ENCODE measurements at places on chromosomes 1 and 21.

- no peak for DNase-seq
Measured at GRCh38 chr1:55049271-55049913, 10.0 kb downstream of the PCSK9 start.

- DNase-seq, result no peak
Measured at GRCh38 chr1:185152187-185152767, 4.5 kb downstream of the TRMT1L start.

GRCh38 chr1:11967028-11967547 lies 13.2 kb upstream of the MFN2 start:
- DNase-seq, result peak; percentile 35

DNA sequence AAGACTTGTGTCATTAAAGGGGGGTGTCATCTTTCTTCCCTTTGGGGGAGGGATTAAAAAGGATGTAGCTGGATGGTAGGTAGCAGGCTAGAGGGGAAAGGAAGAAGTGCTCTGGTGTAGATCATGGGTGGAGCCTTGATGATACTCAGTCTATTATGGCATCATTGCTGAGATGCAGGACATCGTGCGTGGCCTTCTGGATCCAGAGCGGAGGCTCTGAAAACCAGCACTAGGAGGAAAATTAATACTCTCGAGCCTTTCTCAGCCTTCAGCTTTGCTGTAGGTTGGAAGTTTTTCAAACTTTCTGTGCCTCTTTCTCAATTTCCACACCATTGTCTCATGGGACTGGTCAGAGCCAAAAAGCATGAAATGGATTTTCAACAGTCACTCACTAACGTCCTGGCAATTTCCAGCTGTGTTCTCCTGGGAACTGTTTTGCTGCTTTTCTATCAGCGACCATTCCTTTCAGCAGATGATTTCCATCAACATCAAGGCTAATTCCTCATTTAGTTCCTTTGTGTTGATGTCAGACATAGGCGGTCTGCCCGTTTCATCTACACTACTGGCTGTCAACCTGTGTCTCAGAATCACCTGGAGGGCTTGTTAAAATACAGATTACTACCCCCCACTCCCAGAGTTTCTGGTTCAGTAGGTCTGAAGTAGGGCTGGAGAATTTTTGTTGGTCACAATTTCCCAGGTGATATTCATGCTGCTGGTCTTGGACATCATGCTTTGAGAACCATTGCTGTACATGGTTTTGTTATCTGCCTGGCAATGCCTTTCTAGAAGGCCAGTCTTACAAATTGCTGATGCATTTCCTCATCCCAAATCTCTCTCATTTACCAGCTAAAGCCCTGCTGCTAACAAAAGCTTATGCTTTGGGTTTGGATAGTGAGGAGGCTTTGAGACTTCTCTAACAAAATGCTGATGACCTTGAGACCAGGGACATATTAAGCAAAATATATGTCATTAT lies 7.7 kb downstream of the CACNA1E start:
- no peak for DNase-seq

- DNase-seq, result no peak
Measured at GRCh38 chr1:112700290-112701226, 6.4 kb downstream of the RHOC start.

- no peak for DNase-seq
Measured at GRCh38 chr1:54014009-54014629, 3.9 kb downstream of the LDLRAD1 start.

DNA sequence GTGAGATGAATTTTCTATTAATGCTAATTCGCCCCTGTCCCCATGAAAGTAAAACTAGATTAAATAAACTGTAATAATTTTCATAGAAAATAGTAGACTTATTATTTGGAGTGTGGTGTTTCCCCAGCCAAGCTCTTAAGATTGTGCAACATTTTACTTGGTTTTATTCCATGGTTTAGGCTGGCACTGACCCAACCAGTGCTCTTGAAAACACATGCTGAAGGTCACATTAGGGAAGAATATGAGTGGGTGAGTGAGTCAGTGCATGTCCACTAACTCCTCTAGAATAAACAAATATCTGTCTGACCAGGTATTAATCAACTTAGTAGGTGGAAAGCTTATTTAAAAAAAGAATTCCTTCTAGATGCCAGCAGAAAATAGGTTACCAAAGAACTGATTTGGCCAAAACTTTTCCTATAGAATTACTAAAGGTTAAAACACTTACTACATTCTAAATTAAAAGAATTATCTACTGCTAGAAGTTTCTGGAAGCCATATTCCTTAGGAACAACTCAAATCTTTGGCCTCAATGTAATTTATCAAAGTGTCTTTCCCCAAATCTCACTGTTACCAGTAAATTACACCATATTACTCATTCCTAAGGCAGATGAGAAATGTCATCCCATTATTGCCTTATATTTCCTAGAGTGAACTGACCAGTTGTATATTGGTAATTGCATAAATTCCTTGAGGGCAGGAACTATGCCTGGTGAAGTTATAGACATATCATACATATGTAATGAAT lies 89.7 kb upstream of the RGS1 start:
- no peak for DNase-seq

GRCh38 chr1:192939440-192939839 lies 119.7 kb downstream of the UCHL5 start:
- no peak for DNase-seq

GRCh38 chr1:35753626-35754260 lies 16.0 kb downstream of the CLSPN start:
- no peak for DNase-seq

DNA sequence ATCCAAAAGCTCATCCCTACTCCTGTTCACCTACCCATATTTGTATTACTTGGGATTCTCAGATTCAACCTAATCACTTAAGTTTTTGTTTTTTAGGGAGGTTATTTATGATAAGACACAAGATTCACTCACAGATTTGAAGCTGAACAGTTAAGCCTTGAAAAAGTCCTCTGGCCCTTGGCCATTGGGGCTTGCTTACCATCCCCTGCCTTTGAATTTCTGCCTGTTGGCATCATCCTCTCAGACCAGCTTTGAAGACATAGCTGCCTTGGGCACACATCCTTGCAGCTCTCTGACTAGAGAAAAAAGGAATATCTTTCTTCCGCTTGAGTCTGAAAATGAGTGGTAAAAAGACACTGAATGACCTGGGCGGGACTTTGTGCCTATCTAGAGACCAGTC lies 41.8 kb upstream of the RALGPS2 start:
- DNase-seq, result no peak

DNA sequence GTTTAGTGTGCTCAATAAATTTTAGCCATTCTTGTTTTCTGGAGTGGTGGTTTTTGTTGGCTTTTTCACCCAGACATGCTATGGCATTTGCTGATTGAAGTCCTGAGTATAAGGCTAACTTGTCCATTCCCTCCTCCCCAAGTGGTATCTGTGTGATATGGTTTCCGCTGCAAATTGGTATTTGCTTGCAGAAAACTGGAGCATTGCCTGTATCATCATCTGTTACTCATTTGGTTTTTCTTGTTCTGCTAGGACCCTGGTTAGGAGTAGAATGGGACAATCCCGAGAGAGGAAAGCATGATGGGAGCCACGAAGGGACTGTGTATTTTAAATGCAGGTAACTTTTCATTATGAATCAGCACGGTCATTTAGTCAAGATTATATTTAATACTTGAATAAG lies 34.0 kb downstream of the TBCE start:
- DNase-seq, result no peak

- DNase-seq, result no peak
Measured at GRCh38 chr1:63705078-63705477, 68.7 kb upstream of the ROR1 start.

DNA sequence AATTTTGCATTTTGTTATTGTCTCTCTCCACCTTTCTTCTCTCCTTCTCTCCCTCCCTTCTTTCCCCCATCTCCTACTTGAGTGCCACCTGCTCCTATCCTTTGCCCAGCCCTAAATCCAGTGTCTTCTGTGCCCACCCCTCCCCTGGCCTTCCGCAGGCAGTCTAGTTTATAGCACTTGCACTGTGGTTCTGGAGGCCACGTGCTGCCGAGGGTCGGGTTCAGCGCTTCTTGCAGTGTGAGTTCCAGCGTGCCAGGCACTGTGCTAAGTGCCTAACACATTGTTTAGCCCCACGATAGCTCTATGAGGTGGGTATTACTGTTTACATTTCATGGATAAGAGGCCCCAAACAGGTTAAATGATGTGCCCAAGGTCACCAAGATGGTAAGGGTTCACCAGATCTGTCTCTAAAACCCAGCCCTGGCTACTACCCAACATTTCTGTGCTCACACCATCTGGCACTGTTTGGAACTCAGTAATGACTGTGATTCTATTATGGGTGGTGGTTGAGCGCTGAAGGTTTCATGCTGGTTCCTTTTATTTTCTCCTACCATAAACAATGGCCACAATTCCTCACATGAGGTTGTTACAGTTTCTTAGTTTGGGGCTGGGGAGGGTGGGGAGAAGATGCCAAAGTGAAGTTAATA lies 14.1 kb upstream of the ATP1A4 start:
- no peak for DNase-seq

- DNase-seq, result no peak
Measured at GRCh38 chr1:18101508-18101907, 6.1 kb upstream of the IGSF21 start.

DNA sequence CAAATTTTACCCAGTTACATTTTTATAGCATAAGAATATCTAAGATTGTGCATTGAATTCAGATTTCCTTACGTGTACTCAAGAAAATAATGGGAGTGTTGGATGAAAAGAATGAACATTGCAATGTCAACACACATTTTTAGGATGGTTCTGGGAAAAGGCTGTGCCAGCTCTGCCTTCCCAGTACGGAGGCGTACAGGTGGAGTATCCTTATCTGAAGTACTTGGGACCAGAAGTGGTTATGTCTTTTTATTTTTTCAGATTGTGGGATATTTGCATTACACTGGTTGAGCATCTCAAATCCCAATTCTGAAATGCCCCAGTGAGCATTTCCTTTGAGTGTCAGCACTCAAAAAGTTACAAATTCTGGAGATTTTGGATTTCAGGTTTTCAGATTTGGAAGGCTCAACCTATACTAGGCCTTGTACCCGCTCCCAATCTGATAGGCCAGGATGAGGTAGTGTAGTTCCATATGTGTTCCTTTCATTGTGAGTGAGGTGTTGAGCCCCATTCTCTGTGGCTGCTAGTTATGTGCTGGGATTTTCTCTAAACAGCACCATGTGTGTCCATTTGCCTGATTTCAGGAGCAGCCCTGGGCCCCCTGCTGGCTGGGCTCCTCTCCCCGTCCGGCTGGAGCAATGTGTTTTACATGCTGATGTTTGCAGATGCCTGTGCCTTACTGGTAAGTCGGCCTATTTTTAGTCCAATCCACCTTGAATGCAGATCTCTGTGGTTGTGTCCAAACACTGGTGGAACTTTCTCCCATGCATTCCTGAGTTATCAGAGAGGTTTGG lies 60.8 kb downstream of the SLC37A1 start:
- no peak for DNase-seq

DNA sequence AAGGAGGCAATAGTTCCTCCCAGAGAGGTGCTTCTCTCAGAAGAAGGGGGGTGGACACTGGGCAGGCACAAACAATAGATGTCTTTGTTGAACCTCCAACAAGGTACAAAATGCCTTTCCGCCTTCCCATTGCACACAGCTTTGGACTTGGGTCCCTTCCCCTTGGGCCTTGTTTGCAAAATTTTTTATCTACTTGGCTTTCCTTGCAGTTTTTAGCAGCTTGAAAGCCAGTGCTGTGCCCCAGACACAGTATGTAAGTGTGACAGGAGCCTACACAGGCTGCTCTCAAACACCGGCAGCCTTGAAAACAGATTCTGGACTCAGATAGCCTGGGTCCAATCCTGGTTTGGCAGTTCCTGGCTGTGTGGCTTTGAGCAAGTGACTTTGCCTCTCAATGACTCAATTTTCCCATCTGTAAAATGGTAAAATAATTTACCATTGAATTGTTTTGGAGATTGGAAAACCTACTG lies 43.0 kb downstream of the ELAPOR1 start:
- DNase-seq, result no peak

DNA sequence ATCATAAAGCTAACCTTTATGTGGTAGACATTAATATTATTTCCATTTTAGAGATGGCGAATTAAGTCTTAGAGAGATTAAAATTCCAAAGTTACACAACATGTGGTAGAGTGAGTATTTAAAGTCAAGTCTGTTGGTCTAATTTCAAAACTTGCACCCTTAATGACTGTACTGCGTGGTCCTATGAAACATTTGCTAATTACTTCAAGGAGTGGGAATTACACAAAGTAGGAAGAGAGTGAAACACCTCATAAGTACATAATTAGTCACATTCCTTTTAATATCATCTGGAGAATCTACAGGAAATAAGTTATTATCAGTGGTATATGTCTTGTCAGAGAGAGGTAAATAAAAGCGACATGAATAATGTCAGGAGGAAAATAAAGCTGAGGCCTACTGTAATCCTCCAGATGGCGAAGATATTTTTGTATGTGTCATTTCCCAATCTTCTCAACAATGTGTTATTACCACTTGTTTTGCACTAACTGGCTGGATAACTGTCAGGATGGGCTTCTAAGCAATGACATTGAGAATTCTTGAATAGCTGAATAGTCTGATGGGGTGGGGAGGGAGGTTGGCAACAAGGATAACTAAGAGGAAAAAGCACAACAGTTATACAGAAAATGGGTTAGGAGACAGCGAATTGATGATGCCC lies 95.5 kb downstream of the TNFSF18 start:
- no peak for DNase-seq

GRCh38 chr1:94048413-94049164 lies 72.4 kb downstream of the ABCA4 start:
- DNase-seq, result no peak

GRCh38 chr1:197810812-197811211 lies 35.5 kb upstream of the DENND1B start:
- DNase-seq, result no peak

- DNase-seq, result no peak
Measured at GRCh38 chr1:154157520-154158306, 2.8 kb upstream of the NUP210L start.

GRCh38 chr1:3547055-3548005 lies 64.0 kb downstream of the MEGF6 start:
- no peak for DNase-seq

DNA sequence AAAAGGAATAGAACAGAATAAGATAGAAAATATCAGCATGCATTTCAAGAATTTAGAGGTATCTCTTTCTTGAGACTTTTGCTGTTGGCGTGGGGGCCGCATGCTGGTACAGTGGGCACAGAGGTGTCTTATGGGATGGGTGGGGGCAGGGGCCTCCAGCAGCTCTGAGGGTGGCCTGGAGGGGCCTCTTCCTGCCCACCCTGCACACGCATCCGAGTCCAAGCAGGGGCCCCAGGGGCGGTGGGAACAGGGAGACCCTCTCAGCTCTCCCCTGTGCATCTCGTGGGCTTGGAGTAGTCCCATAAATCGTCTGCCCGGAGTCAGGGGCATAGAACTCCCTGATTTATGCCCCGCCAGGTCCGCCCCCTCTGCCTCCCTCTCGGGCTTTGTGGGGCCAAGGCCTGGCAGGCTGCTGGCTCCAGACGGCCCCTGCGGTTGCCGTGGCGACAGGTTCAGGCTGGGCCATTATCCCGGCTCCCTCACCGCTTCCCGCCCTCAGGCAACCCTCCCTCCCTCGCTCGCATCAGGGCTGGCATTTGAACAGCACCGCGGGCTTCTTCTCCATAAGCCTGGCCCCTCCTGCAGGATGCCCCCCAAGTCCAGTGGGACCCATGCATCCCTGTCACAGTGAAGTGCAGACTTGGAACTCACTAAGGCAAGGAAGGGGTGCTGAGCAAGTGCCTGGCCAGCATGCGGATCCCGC lies 133.2 kb upstream of the ZBTB40 start:
- no peak for DNase-seq

- DNase-seq, result no peak
Measured at GRCh38 chr21:25139414-25139813, 467.9 kb downstream of the MRPL39 start.

- no peak for DNase-seq
Measured at GRCh38 chr21:32978331-32979270, 47.1 kb upstream of the OLIG2 start.

- DNase-seq, result no peak
Measured at GRCh38 chr21:44052071-44052829, 40.1 kb downstream of the TRAPPC10 start.

All from progenitor cell of endocrine pancreas (in vitro differentiated cells).